ENCODE measurements at places on chromosomes 7 and 10.

GRCh38 chr7:127396184-127396583 lies 3.7 kb upstream of the ZNF800 start:
- DNase-seq, result no peak

GRCh38 chr7:92432299-92432946 lies 14.9 kb upstream of the GATAD1 start:
- DNase-seq, result no peak

DNA sequence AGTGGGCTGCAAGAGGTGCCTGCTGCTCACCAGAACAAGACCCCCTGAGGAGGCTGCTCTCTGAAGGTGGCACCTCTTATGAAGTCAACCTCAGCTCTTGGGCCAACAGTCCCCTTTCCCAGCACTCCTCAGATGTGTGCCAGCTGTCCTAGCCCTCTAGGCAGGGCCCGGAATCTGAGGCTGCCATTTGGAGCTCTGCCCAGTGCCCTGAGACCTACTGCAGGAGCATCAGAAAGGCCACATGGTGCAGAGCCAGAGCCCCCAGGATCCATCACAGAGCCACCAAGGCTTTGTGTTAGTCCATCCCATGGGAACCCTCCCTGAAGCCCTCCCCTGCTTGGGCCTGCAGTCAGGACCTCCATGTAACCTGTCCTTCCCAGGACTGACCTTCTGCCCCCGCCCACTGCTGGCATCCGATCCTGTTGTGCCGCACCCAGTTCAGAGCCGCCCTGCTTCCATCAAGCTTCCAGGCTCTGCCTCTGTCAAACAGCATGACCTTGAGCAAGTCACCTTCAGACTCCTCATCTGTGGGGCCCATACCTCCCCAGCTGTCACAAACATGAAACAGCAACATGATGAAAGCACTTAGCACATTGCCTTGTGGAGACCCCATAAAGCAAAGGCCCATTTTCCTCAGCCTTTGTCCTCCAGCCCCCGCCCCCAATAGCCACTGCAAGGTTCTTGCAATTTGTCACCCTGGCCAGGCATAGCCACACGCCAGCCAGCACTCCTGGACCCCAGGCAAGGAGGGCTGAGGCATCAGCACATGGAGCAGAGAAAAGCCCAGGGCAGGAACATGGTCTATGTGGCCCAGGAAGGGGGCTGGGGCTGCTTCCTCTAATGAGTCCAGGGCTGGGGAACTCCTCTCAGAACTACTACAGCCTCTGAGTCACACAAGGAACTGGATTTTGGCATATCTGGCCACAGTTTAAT lies 51.7 kb downstream of the GRID1 start:
- no peak for DNase-seq

- peak; percentile 16 for DNase-seq
Observed at GRCh38 chr7:35691827-35692307, 3.1 kb downstream of the HERPUD2 start.

DNA sequence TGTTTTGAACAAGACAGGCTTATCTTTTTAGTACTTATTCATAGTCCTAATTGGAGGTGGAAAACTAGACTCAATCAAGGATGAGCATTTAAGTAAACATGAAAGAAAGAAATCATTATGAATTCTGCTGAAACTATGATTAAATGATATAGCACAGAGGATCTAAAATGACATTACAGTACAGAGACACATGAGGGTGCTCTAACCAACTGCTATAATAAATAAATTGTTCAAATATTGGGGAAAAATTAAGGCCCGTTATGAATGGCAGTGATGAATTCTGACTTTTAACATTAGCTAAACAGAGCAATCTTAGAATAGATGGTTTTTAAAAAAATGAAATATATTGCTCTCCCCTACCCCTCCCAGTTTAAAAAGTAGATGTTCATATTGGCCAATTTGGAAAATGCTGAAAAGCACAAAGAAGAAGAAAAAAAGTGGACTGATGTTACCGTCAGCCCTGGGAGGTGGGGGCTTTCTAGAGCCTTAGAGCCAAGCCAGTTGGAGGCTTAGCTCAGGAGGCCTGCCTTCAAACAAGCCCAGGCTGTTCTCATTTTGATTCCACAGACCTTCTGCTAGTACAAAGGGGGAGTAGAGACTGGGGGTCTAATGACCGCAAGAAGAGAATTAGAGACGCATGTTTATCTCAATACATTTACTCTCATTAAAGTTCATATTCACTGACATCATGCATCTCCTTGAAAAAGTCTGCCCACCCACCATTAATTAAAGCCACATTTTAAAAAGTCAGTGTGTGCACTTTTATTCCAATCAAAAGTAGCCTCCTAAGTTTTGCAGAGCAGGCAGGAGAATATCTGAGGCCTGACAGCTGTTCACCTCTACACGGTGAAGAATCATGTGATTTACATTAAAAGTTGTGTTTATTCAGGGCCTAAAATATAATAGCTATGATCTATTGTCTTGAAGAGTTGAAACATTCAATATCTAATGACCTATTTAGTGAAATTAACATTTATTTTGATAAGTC lies 10.0 kb downstream of the WNT2 start:
- peak; percentile 11 for DNase-seq

- DNase-seq, result no peak
Observed at GRCh38 chr7:108067844-108068243, 62.3 kb downstream of the LAMB4 start.

- no peak for DNase-seq
Observed at GRCh38 chr10:76334255-76334654, 902.8 kb downstream of the LRMDA start.

All from ACHN (cell line).